ENCODE measurements at places on chromosomes 3 and 15. TPM values are rescaled to one million over a fixed set of nuclear protein-coding genes. Genes with fewer than 3 reads are reported as not detected.

CSPG5 gene
- total RNA-seq, result 0.34 TPM

GOLGA8O gene
- 3.0 TPM for total RNA-seq

VEPH1 gene
- total RNA-seq, result 18.0 TPM

IL5RA gene
- 1.9 TPM for total RNA-seq

FSTL1 gene
- total RNA-seq, result 94.6 TPM

GPR27 gene
- 15.3 TPM for total RNA-seq

REC114 gene
- not detected for total RNA-seq

NBEAL2 gene
- total RNA-seq, result 271 TPM

MESP2 gene
- total RNA-seq, result not detected

NOX5 gene
- 29.2 TPM for total RNA-seq

CCR2 gene
- total RNA-seq, result 54.4 TPM

EPB42 gene
- total RNA-seq, result 4.2 TPM

VPS13C gene
- total RNA-seq, result 150 TPM

TSPAN3 gene
- 199 TPM for total RNA-seq

MGA gene
- total RNA-seq, result 67.7 TPM

JMJD7 gene
- total RNA-seq, result 20.1 TPM

PLCB2 gene
- total RNA-seq, result 247 TPM

MYO5C gene
- 16.2 TPM for total RNA-seq

ZNF660 gene
- 2.7 TPM for total RNA-seq

TMEM207 gene
- total RNA-seq, result not detected

GABRA5 gene
- total RNA-seq, result not detected

FSD2 gene
- total RNA-seq, result not detected

SCG5 gene
- 1.2 TPM for total RNA-seq

HIGD2B gene
- total RNA-seq, result not detected
